ENCODE measurements at places on chromosomes 1 and 21. TPM values are rescaled to one million over a fixed set of nuclear protein-coding genes. Genes with fewer than 3 reads are reported as not detected.

Gene TMEM269
- total RNA-seq = not detected

- DNase-seq = no peak
Measured at GRCh38 chr1:230899841-230900251, 31.5 kb upstream of the C1orf198 start.

DNA sequence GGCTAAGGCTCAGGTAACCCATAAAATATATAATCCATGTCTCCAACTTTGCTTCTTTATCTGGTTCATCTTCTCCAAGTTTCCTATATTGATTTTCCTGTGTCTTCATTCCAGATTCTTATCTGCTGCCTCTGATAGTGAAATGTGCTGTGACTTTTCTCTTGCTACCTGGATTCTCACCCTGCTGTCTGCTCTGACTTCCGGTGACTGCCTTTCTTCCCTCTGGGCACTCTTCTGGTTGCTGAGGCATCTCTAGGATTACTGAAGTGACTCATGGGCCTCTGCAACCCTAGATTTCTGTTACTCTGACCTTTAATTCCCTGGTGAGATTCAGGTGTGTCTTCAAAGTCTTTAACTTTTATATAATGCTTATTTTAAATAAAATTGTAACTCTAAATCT, 46.9 kb downstream of the GIPC2 start:
- no peak for DNase-seq

Gene IFNLR1
- 0.22 TPM for total RNA-seq

Gene DIRAS3
- 0.74 TPM for total RNA-seq

DNA sequence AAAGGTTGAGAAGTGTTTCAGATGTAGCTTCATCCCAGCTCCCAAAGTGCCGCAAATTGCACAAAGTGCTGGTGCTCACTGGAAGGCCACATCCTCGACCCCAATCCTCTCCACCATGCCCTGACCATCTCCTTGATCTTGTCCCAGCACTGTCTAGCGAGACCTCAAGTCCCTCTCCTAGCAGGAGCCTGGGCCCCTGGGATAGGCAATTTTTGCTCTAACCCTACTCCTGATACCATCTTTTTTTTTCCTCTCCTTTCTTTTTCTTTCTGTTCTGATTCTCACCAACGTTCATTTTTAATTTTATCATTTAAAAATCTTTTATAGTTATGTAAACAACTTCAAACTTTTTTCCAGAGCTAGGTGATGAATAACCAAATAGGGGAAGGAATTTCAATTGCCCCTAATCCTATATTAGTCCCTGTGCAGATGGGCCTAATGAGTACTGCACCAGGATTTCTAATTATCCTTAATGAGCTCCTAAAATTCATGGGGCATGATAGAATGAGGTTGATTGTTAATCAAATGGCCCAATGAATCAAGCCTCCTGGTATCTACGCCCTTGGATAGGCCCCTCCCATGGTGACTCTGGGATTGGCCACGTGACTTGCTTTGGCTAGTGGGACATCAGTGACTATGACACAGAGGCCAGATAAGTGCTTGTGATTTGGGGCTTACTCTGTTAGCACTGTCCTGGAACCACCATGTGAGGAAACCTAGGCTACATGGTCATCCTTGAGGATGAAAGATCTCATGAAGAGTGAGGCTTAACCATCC, 41.5 kb upstream of the TENT5B start:
- no peak for DNase-seq

Gene FCRL1
- total RNA-seq = 0.32 TPM

DNA sequence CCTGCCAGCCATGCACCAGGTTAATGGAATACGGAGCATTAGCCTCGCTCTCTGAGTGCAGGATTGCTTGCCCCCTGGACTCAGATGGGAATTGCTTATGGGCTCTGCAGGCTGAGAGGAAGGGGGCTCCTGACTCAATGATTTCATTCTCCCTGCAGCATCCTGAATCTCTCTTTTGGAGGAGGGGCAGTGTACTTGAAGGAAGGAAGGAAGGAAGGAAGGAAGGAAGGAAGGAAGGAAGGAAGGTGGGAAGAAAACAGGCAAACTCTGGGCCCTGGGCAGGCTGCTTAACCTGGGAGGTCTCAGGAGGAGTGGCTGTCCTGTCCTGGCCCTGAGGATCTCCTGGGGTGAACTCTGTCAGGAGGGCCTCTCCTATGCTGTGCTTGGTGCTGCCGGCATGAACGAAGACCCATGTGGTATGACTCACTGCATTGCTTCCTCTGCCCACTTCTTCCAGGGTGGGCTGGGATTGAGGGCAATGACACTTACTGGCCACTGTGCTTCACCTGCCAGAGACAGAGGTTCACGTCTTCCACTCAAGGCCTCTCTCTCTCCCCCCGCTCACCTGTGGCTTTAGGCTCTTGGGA, 257.1 kb upstream of the CSF3R start:
- DNase-seq = peak; percentile 55

- DNase-seq = no peak
Measured at GRCh38 chr1:29711582-29712283, 475.4 kb downstream of the PTPRU start.

GRCh38 chr21:35428489-35428888, 379.4 kb upstream of the RUNX1 start:
- DNase-seq = no peak

Gene LCE6A
- not detected for total RNA-seq

DNA sequence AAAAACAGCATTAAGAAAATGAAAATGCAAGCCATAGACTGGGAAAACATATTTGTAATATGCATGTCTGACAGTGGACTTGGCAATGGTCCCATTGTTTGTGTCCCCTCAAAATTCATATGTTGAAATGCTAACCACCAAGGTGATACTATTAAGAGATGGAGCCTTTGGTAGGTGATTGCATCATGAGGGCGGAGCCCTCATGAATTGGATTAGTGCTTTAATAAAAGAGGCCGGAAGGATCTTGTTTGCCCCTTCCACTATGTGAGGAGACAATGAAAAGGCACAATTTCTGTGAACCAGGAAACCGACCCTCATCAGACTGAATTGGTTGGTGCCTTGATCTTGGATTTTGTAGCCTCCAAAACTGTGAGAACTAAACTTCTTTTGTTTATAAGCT, 232.3 kb downstream of the GPR52 start:
- DNase-seq = no peak

GRCh38 chr1:42319871-42320484, 15.1 kb downstream of the FOXJ3 start:
- DNase-seq = no peak

DNA sequence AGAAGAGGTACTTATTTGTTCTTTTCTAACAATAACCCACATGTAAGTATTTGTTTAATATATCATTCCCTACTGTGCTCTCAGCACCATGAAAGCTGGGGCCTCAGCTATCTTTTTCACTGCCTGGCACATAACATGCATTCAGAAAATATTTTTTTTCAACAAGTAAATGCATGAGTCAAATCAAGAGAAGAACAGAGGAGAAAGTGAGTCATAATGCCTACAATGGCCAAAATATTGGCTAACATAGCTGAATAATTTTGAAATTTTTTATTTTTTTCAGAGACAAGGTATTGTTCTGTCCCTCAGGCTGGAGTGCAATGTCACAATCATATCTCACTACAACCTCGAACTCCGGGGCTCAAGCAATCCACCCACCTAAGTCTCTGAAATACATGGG, 252.2 kb upstream of the ADAMTS5 start:
- no peak for DNase-seq

DNA sequence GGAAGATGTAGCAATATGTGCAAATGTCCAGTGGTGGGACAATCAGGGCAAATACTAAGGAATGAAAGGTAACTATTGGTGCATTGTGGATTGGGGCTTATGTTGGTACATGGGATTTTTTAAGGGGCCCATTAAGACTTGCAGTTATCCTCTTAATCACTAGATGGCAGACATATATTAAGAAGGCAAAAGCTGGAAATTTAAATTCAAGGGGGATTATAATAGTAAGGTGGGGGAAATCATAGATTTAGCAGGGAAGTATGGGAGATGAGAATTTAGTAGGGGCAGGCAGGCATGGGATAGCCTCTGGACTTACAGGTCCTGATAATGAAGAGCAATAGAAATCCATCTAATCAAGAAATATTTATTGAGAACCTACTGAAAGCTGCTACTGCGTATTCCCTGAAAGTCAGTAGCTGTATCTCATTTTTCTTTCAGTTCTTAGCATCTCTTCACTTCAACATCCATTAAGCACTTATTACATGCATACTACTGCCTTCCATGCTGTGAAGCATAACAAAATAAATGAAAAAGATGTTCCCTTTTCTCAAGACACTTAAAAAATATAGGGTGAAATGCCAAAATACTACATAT, 251.8 kb downstream of the CRB1 start:
- no peak for DNase-seq

Gene TLR5
- 10.5 TPM for total RNA-seq

Measured in mesenteric fat pad (tissue), 1 donor.